ENCODE measurements at places on chromosomes 5 and 9.

- peak; percentile 77 for DNase-seq
Observed at GRCh38 chr9:78035383-78035993, 3.9 kb upstream of the GNAQ start.

GRCh38 chr9:127316586-127317323 is 52.2 kb downstream of the GARNL3 start:
- DNase-seq, result no peak

- no peak for DNase-seq
Observed at GRCh38 chr9:132997591-132997990, 19.1 kb downstream of the GFI1B start.

DNA sequence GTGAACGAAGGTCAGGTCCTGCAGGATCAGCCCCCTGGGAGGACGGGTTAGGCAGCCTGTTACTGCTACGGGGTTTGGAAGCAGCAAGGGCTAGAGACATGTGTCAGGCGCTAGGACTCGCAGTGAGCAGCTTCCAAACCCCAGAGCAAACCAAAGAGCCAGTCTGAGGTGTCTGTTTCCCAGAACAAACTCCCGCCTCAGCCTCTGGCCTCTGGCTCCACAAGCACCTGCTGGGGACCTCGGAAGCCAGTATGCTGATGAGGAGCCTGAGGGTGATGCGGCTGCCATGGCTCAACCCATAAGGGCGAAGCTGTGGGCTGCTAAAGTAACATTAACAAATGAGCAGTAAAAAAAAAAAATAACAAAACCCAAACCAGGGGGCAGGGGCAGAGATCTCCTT is 35.0 kb downstream of the PRRT1B start:
- no peak for DNase-seq

DNA sequence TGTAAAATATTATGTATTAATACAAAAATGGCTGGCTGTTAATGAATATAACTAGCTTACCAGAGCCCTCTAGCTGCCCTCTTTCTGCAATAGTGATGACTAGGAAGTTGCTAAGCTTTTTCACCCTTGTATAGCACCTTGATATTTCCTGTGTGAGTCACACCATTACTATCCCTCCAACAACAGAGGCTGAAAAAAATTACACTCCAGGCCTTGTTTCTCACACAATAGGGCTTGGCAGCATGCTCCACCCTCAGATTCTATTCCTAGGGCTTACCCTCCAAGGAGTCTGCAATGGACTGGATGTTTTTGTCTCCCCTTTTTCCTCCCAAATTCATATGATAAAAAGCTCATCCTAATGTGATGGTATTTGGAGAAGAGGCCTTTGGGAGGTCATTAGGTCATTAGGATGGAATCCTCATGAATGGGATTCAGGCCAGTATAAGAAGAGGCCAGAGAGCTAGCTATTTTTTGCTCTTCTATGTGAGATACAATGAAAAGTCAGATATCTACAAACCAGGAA is 184.6 kb upstream of the MAP1B start:
- no peak for DNase-seq

Measured in CD4-positive, alpha-beta T cell treated with Interleukin-10 for 1 hour (primary cell).